ENCODE measurements at places on chromosomes 11 and 22.

DNA sequence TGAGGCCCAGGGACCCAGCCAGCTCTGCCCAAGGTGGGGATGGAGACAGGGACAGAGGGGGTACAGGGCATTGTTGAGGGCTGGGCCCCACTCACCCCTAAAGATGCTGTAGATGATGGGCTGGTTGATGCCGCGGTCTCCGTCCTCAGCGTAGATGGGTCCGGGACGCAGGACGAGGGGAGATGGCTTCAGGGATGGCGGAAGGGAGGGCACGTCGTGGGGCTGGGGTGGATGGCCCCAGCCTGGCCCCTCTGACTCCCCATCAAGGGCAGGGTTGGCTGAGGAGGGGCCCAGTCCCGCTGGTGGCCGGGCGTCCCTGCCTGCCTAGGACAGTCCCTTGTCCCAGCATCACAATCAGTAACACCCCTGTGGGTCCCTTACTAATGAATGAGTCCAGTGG lies 4.5 kb upstream of the IRF7 start:
- DNase-seq: no peak

DNA sequence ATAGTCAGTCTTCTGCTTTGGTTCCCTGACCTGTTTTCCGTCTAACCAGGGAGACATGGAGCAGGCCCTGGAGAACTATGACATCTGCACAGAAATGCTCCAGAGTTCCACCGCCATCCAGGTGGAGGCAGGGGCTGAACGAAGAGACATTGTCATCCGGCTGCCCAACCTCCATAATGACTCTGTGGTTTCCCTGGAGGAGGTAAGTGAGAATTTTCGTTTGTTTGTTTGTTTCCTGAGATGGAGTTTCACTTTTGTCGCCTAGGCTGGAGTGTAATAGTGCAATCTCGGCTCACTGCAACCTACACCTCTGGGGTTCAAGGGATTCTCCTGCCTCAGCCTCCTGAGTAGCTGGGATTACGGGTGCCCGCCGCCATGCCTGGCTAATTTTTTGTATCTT lies 52.9 kb downstream of the CABIN1 start:
- DNase-seq: no peak

DNA sequence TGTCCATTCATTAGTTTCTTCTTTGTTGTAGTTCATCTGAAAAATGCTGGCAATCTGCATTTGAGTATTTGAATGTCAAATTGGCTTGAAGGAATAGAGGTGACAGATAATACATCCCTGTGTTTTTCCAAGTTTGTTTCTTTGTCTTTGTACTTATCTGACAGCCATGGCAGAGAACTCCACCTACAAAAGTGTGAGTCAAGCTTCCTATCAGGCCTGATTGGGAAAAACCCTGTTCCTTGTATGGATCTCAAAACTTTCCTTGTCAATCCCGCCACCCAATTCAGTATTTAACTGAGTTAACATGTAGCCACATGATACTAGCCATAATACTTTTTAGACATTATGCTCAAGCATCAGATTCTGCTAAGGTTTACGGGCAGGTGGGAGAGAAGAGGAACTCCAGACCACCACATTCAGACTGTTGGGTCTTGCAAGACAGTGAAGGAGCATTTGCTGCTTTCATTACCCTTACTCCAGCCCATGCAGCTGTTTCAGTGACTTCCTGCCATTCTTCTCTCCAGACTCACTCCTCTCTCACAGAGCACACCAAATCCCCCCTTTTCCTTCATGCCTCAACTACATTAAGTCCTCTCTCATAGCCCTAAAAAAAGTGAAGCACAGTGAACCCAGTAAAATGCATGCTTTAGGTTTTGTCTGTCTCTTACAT lies 65.9 kb downstream of the BLID start:
- DNase-seq: no peak

GRCh38 chr11:62427630-62428233 lies 8.9 kb downstream of the SCGB1A1 start:
- no peak for DNase-seq

All from stimulated activated CD4-positive, alpha-beta T cell treated with anti-CD3 and anti-CD28 coated beads, TNF-alpha, amount 100 ng/mL, for 1 hour (primary cell).